Activated T-helper 9 cell treated with anti-CD3 and anti-CD28 coated beads, Interleukin-2, amount 50 U/mL, for 16 hours (primary cell): ENCODE measurements at places on chromosomes 4 and X.

DNA sequence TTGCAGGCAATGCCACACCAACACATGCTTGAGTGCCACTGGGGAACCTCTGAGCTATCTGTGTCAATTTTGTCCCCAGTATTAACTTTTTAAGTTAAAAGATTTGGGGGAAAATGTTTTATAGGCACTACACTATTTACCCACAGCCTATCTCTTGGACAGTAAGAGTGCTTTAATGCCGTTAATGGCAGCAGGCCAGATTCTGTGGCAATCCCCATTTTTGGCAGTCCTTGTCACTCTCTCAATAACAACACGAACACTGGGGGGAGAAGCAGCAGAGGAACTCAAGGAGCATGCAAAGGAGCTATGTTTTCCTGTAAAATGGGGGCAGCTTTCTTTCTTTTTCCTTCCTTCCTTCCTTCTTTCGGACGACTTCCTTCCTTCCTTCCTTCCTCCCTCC, 168.6 kb downstream of the NSUN7 start:
- DNase-seq, result no peak

DNA sequence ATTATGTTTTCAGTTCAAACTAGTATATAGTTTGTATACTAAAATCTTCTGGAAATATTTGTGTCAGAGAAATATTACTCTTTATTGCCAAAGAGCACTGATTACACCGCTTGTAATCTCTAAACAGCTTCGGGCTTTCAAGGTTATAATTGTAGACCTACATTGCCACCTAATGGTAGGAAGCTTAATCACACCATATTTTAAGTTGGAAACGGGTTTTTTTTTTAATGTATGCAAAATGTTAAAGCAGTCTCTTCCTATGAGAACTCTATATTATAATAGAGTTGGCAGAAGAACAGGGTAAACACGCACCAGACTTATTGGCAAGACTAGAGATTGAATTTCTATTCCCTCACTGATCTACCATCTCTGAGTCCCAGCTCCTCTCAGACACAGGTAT, 19.5 kb upstream of the NFXL1 start:
- DNase-seq, result no peak

- DNase-seq, result no peak
These were observed 49.0 kb downstream of the AGA start for GRCh38 chr4:177393236-177393635.

DNA sequence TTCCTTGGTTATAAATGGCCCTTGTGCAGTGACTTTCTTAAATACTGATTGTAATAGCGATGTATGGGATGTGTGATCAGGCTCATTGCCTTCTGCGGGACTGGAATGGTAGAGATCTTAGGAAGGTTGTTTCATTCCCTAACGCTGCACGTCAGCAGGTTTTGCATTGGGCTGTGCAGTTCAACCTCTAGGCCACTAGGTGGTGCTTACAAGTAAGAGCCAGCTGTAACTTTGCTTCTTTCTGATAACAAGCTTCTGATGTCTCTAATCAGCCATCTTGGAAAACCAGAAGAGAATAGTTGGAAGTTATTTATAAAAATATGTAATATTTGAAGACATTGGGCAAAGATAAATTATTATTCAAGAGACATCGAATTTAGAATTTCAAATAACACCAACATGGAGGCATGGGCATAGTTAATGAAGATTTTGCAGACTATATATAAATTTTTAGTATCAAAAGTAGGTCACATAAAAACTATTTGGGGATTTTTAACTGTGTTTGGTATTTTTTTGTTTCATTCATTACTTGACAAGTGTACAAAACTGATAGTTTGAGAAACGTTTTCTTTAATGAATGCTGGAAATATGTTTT, 339.7 kb upstream of the PCDH7 start:
- DNase-seq, result no peak

DNA sequence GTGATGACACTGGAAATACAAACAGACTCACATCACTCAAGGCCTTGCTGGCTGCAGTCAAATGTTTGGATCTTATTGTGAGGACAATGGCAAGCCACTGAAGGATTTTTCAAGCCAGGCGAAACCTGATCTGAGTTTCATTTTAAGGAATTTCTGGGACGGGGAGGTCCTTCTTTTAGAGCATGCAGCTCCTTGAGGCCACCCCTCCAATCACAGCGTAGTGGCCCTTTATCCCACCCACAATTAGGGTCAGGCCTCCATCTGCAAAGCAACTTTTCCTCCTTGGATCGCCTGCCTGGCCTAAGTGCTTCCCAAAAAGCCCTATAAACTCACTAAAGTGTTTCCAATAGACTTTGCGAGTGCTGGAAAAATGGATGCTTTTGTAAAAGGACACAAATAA, 115.5 kb downstream of the EFHC2 start:
- DNase-seq, result no peak

GRCh38 chr4:8090312-8090711, 68.3 kb downstream of the ABLIM2 start:
- DNase-seq, result no peak
